Islet precursor cell (in vitro differentiated cells): ENCODE measurements at places on chromosomes 6 and 20.

DNA sequence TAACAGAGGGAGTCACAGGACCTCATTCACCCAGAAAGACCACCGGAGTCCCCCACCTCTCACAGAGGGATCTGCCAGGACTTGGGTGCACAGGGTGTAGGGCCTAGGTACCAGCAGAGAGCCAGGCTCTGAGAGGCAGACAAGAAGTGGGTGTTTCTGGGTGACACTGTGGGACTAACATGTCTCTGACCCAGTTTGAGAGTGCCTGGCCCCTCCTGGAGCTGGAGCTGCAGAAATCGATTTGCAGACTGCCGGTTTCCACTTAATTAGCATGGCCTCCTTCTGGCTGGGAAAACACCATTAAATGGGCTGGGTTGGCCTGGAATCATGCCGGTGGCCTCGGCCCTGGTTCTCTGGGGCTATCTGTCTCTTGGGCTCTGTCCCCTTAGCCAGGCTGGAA is 59.2 kb downstream of the PPP1R16B start:
- DNase-seq, result no peak

GRCh38 chr20:3595541-3595940 is 67.7 kb downstream of the GFRA4 start:
- no peak for DNase-seq

DNA sequence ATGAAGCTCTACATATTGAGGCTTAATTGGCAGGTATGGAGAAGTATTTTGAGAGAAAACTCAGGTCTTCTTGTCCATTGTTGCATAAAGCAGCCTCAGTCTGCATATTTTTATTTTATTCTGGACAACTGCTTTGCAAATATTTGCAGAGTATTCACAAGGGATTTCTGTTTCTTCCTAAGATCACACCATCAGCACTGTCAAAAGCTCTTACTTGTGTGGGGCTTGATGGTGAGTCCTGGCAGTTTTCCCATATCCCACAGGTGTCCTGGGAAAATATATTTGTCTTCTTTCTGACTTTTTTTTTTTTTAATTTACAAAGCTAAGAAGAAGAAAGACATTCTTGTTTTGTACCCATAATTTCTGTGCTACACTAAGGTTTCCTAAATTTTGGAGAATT is 16.9 kb upstream of the MLIP start:
- no peak for DNase-seq

GRCh38 chr6:157650261-157650640 is 172.8 kb upstream of the SNX9 start:
- DNase-seq, result no peak

- no peak for DNase-seq
Observed at GRCh38 chr20:34925341-34925740, 30.3 kb downstream of the GSS start.

DNA sequence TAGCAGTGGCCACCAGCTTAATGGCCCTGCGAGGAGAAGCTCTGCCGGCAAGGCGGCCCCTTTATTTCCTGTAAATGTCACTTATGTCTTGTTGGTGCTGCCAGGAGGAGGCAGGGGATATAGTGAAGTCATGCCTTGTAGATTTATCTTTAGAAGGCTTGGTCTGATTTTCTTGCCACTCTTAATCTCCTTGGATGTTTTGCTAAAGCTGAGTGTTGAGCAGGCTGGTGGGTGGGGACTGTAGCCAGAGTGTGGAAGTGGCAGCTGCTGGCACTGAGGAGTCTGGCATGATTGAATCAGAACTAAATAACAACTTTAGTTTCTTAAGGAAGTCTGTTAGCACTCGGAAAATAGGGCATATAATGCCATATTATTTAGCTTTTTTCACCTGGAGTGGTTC is 77.9 kb downstream of the PHF20 start:
- DNase-seq, result no peak
